Kidney epithelial cell (primary cell): ENCODE measurements at places on chromosomes 16 and 17.

DNA sequence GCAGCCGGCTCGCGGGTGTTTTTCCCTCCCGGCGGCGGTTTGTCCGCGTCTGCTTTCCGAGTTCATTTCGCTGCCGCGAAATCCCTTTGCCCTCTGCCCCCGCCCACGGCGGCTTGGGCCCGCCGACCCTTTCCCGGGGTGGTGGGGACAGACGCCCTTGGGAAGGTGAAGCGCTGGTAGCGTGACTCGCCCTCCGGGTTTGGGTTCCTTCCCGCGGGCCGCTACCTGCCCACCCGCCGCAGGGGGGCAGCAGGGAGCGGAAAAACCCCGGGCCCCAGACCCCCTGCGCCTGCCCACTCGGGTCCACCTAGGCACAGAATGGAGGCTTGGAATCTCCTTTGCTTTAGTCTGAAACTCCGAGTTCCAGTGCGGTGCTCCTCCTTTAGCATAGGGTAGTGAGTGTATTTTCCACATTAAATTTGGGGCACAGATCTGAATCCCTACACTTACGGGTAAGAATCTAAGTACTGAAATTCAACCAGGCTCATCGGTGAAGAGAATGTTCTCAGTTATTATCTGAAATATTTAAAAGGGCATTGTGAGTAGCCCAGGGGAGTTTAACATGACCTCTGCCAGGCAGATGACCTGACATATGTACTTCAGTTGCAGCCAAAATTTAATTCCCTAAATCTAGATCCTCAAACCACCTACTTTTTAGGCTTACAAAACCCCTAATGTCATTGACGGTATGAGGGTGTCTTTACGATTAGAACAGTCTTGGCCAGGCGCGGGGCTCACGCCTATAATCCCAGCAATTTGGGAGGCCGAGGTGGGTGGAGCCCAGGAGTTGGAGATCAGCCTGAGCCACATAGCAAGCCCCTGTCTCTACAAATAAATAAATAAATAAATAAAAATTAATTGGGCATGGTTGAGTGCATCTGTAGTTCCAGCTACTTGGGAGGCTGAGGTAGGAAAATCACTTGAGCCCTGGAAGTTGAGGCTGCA is 1.0 kb downstream of the NME2 start:
- no peak for DNase-seq

DNA sequence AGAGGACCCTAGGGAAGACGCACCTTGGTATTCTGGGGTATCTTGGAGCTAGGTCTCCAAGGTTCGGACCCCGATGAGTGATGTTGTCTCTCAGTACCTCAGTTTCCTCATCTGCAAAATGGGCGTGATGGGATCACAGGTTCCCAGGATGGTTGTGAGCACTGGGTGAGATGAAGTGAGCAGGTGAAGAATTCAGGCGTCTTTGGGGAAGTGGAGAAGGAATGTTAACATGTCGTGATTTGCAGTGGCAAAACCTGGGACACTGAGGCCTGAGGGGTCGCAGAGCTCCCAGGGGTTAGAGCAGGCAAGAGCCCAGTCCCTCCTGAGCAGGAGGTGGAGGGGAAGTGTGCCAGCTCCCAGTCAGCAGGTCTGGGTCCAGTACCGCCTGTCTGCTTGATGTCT is 215.1 kb upstream of the GSE1 start:
- DNase-seq: no peak

- peak; percentile 25 for DNase-seq
Measured at GRCh38 chr16:48081656-48082055, 74.1 kb downstream of the ABCC12 start.

GRCh38 chr17:10208604-10209193 is 10.3 kb upstream of the GAS7 start:
- no peak for DNase-seq

DNA sequence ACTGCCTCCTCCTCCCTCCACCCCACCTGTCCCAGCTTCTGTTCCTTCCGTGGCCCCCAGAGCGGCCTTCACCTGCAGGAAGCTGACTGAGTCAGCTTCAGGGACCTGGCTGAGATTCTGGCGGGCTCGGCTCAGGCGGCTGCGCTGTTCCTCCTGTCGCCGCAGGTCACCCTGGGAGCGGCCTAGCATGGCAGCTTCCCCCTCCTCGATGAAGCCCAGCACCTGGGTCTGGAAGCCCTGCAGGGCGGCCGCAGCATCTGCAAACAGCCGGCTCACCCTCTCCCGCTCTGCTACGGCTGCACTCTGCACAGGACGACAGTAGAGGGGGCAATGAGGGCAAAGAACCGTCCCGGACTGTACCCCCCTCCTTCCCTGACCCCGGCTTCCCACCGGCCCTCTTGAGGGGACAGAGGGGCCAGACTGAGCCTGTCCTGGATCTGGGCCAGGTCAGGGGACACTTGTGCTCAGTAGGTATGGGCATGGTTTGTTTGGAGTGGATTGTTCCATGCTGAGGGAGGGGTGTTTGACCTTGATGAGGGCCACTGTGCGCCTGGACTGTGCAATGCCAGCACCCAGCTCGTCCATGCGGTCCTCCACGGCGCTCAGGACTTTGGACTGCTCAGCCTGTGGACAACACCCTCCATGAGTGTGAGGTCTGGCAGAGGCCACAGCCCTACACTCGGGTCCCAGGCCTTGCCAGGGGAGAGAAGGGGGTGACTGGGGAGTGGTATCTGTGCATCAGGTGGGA is 2.0 kb downstream of the TRIM47 start:
- DNase-seq: no peak

DNA sequence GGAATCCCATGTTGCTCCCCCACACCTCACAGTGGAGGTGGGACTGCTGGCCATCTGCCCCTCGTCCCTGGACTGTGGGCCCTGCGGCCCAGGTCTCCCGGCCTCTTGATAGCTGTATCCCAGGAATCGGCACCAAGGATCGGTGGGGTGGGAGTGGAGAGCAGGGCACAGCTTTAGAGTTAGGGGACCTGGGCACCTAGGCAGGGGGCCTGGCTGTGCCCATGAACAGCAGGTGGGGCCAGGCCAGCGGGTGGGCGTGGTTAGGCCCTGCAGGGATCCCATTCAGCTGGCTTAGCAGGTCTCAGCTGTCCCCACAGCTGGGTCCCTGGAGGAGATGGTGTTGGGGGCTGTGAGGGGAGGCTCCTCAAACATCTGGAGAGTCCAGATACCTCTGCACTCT is 49.2 kb downstream of the SREBF1 start:
- DNase-seq: no peak
